ENCODE measurements at places on chromosomes 5 and 9.

DNA sequence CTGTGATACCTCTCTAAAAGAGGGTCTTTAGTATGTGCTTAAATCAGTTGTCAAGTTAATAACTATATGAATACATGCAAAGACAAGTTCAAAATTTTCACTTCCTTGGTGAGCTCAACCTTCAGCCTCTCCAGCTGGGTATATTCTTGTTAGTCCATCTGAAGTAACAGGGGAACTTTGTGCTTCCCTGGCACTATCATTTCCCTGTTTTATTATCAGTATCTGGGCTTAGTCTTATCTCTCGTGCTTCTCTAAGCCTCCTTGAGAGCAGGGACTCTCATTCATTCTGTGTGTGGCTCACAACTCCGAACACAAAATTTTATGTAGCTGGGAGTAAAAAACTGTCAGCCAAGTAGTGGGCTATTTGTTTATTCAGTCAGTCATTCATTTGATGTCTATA lies 175.9 kb upstream of the MAP3K1 start:
- DNase-seq: no peak

GRCh38 chr5:156387391-156387790 lies 60.4 kb downstream of the SGCD start:
- no peak for DNase-seq

DNA sequence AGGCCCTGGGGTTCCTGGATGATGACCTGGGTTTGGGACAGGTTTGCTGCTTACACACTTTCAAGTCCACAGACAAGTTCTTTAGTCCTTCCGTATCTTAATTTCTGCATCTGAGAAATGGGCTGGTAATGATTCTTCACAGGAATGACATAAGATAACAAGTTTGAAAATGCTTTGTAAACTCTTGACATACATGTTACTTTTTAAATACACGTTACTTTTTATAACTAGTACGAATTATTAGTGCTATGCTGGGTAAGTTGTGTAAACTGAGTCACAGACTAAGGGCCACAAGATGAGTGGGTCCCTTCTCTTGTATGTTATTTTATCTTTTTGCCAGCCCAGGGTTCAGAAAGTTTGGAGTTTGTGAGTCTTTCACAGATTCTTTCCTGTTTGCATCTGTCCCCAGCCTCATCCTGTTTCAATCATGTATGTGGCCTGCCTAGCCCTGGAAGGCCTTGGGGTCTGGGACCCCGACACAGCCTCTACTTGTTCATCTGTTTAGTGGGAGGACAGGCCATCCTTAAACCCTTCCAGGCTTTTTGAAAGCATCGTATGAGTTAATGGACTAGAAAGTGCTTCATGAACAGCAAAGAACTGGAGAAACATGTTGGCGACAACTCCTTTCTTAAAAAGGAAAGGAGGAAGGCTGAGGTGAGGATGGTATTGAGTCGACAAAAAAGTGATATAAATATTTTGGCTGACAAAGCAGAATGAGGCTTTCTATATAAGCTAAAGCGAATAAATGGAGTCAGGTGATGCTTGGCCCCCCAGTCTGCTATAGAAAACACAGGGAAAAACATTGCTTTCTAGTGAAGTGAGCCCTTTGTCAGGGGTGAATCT lies 9.3 kb downstream of the ZNF618 start:
- DNase-seq: no peak

DNA sequence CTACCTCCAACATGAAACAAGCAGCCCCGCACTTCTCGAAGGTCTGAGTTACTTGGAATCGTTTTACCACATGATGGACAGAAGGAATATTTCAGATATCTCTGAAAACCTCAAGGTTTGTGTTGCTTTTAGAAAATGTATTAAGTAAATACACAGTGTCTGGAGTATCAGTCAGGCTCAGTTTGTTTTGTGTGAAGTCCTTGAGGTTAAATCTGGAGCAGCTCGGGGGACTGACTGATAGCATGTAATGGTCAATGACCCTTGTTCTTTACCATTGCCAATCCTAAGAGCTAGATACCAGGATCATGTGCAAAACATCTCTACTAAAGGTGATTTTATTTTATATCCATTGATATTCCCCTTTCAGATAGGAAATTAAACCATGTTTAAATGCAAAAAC lies 26.9 kb upstream of the LNPEP start:
- DNase-seq: no peak

DNA sequence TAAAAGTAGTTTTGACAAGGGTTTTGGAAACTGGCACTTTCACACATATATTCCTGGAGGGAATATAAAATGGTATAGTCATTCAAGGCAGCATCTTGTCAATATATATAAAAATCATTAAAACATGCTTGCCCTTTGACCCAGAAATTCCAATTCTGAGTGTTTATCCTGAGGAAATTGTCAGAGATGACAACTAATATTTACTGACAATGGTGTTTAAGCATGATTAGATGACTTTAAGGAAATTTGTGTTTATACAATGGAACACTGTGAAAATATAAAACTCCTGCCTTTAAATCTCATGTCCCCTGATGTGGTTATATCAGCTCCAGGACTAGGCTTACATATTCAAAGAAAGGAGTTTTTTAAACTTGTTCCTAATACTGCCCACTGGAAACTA lies 25.6 kb downstream of the PCSK1 start:
- DNase-seq: no peak

DNA sequence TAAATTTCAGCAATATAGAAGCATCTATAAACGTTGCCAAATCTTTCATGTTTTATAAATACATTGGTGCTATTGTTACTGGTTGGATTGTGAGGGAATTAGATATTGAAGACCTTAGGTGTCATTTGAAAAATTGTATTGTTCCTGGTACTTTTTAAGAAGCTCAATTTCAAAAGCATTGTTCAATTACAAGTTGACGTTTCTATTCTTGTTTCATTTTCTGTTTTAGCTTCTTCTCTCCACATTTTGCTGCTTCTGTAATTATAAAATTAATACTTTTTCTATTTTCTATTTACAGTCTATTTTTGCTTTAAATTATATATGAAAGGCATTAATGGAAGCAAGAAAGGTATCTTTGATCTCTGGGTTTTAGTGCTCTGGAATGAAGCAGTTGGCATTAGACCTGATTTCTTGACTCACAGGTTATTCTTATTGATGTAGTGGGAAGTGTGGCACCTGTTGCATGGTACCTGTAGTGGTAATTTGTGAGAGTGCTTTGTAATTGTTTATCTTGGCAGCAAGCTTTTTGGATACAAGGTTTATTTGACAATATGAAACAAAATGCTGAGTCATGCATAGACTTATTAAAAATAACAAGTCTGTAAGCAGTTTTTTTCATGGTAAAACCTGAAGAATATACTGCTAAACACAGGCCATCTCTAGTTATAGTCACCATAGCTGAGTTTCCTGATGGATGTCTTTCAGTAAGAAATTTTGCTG lies 13.2 kb downstream of the MACIR start:
- DNase-seq: no peak

- DNase-seq: no peak
Observed at GRCh38 chr9:110886832-110887231, 151.4 kb downstream of the LPAR1 start.

- DNase-seq: no peak
Observed at GRCh38 chr9:22079873-22080341, 70.8 kb upstream of the CDKN2B start.

DNA sequence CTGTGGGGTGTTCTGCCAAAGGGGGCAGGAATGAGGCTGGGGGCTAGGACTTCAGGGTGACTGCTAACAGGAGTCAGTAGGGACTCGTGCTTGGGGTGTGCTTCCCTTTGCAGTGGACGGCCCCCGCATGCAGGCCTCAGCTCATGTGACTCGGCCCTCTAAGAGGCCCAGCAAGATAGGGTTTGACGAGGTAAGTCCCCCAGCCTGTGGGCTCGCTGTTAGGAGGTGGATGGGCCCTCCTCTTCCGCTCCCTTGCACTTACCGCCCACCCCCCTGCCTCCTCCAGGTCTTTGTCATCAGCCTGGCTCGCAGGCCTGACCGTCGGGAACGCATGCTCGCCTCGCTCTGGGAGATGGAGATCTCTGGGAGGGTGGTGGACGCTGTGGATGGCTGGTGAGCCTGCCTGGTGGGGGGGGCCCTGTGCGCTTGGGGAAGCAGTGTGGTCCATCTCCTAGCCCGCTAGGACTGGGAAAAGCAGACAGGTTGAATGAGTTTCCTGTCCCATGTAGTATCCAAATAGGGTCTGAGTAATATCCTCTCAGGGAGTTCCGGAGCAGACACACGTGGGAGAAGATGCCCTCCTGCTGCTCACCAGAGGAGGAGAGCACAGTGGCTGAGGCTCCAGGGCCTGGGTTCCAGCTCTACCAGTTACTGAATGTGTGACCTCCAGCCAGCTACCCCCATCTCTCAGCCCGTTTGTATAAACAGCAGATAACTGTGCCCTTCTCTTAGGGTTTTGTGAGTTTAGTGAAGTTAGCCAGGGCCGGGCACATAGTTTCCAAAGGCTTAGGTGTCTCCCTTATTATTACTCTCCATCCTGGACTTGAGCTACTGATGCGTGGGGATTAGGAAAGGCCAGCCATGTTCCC lies 8.2 kb downstream of the CERCAM start:
- no peak for DNase-seq

DNA sequence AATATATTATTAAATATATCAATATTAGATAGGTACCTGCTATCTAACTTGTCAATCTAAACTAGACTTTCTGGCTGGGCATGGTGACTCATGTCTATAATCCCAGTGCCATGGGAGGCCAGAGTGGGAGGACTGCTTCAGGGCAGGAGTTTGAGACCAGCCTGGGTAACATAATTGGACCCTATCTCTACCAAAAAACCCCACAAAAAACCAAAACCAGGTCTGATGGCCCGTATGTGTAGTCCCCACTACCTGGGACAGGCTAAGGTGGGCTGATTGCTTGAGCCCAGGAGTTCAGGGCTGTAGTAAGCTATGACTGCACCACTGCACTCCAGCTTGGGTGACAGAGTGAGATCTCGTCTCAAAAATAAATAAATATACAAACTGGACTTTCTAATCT lies 55.0 kb downstream of the PJA2 start:
- DNase-seq: no peak

- DNase-seq: no peak
Observed at GRCh38 chr9:137204731-137205125, 720 bp downstream of the TMEM203 start.
